Dermis blood vessel endothelial cell (primary cell): ENCODE measurements at places on chromosomes 4 and X.

GRCh38 chr4:151475035-151475714 is 66.2 kb downstream of the FHIP1A start:
- no peak for DNase-seq

DNA sequence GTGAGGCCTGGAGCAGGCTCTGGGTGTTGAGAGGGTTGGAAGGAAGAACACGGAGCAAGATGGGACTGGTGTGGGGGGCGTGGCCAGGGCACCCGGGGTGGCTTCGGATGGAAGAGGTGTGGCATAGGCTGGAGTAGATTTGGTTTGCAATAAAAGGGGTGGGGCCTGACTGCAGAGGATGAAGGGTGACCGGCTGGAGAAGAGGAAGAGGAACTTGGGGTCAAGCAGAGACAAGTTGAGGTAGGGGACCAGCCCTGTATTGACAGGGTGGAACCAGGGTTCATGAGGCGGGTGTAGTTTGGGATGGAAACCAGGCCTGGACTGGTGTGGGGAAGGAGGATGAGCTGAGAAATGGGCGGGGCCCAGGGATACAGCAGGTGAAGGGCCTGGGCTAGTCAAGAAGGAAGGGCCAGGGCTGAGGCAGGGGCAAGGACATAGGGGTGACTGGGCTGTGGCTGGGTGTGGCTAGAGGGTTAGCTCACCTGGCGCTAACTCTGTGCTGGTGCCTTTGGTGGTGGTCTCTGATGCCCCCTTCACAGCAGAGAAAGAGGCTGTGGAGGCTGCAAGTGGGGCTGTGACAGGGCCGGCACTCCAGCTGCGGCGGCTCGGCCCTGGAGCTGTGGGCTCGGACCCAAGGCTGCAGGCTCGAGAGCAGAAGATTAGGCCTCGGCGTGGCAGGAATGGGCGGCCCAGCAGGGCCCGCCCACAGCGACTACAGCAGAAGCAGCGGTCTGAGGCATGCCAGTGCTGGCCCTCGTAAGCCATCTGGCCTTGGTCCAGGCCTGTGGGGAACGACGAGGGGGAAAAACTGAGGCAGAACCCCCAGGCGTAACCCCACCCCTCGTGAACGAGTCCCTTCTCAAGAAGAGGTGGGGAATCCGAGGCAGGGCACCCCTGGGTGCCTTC is 5.0 kb downstream of the PLP2 start:
- no peak for DNase-seq

- DNase-seq = peak; percentile 78
These were observed 37.2 kb downstream of the LRP2BP start for GRCh38 chr4:185358514-185358913.

- DNase-seq = no peak
These were observed 23.3 kb downstream of the FRYL start for GRCh38 chr4:48756689-48757220.

DNA sequence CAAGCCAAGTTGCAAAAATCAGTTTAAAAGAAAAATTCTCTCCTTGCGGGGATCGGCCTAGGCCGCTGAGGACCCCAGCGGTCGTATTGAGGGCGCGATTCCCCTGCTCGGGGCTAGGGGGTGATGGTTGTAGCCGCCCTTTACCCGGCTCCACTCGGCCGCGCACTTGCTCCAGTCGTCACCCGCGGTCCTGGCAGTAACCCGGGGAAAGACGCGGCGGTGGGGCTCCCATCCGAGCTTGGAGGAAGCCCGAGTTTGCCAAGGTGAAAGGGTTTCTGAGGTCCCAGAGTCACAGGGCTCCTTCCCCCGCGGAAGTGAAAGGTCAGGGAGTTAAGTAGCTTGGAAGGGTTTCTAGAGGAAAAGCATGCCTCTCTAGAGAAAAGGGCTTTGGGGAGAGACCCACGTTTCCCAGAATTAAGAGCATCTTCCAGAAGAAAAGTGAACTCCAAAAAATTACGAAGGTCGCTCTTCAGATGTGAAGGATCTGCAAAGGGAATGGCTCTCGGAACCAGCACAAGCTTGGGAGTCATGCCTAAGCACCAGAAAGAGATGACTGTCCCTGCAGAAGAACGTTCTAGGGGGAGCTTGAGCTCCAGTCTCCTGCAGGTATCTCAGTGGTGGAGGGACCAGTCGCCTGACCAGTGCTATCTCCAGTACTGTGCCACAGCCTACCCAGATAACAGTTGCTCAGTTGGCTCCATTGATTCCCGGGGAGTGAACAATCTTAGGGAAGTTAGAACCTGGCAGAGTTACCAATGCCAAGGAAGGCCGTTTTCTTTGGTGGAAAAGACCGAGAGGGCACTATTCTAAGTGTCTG is 875 bp downstream of the LAP3 start:
- peak; percentile 49 for DNase-seq

GRCh38 chr4:111136438-111136837 is 513.6 kb upstream of the PITX2 start:
- no peak for DNase-seq

- DNase-seq = no peak
These were observed 150.0 kb downstream of the SPOCK3 start for GRCh38 chr4:167084321-167084720.

- no peak for DNase-seq
These were observed 30.9 kb upstream of the PPA2 start for GRCh38 chr4:105504744-105505143.

- DNase-seq = peak; percentile 100
These were observed 18.1 kb upstream of the CXCL2 start for GRCh38 chr4:74117024-74117534.

DNA sequence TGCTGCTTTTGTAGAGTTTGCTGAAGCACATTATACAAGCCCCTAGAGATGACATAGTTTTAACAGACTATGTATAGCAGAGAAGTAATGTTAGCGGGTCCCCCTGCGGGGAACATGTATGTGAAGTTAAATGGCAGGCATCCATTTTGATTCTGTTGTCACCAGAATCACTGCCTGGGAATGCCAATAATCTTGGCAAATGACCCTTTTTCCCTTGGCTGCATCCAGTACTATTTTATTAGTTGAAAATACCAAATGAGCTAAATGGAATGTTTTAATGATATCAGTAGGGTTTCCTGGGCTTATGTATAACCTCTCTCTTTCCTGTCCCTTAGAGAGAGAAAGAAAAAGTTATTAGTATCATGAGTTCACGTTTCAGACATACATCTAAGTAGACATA is 93.6 kb downstream of the LIMCH1 start:
- DNase-seq = no peak

DNA sequence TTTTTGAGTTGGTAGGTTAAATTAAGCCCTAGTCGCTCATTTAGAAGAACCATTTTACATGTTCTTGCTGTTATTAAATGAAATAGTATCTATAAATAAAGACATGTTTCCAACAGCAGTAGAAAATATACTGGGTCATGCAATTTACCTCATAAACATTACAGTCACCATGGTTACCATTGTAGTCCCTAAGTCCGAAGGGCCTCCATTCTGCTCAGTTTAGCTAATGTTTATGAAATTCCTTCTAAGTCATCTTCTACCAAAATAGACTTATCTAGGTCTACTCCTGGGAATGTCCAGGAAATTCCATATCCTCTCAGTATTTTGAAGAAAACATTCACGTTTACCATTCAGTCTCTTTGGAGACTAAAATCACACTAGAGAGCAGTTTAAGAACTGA is 292.5 kb upstream of the DCAF8L1 start:
- DNase-seq = peak; percentile 62

- DNase-seq = no peak
These were observed 10.0 kb upstream of the S100G start for GRCh38 chrX:16639966-16640365.

GRCh38 chr4:41339812-41340809 is 83.4 kb downstream of the UCHL1 start:
- DNase-seq = peak; percentile 76

- no peak for DNase-seq
These were observed 47.2 kb upstream of the ELOVL6 start for GRCh38 chr4:110245577-110245976.

DNA sequence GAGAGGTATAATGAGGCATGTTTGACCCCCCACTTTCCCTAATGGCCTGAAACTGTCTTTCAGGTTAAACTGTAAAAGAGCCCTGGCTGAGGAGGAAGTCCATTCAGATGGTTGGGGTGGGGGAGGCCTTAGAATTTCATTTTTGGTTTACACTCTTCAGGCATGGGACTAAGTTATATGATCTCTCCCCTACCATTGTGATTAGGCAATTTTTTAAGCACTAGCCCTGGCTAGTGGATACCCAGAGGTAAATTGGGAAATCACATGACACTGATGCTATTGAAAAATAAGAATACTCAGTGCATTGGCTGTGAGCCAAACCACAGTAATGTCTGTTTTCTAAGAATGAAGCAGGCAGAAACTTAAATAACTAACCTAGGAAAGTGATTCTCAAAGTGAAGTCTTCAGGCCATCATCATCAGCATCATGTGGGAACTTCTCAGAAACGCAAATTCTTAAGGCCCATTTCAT is 149.7 kb downstream of the RRAGB start:
- DNase-seq = peak; percentile 20

DNA sequence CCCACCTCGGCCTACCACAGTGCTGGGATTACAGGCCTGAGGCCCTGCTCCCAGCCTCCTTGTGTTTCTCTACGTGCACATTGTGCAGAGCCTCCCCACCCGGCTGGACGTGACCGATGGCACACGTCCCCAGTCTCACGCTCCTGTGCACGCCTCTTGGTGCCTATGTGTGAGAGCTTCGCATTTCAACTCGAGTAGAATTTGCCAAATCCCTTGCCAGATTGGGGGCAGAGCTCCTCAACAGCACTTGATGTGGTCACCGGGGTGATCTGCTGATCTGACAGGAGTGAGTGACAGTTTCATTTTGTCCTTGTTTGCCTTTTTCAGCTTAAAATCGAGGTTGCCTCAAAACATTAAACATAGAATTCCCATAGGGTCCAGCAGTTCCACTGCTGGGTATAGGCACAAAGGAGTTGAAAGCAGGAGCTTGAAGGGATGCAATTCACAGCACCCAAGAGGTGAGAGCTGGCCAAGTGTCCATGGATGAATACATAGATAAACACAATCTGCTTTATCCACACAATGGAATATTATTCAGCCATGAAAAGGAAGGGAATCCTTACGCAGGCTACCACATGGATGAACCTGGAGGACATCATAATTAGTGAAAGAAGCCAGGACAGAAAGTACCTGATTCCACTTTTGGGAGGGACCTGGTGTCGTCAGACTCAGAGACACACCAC is 17.6 kb downstream of the TMEM187 start:
- no peak for DNase-seq

DNA sequence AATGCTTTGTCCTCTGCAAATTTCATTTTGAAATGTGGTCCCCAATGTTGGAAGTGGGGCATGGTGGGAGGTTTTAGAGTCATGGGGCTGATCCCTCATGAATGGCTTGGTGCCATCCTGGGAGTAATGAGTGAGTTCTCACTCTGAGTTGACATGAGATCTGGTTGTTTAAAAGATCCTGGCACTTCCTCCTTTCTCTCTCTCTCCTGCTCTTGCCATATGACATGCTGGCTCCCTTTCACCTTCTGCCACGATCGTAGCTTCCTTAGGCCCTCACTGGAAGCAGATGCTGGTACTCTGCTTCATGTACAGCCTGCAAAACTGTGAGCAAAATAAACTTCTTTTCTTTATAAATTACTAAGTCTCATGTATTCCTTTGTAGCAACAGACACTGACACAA is 262.0 kb downstream of the IL15 start:
- DNase-seq = no peak

DNA sequence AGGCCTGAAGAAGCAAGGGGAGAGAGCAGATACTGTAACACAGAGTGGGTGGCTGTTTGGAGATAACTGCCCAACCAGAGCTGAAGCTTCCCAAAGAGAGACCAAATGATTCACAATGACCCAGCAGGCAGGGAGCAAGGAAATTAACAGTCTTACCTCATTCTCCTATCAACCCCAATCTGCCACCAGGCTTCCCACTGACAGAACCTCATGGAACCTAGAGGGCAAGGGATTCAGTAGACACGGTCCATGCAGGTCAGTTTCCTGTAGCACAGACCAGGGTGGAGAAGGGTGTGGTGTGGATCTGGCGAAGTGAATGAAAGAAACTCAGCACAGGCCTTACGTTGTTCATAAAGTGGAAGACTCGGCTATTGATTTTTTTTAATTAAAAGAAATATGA is 60.7 kb upstream of the ALB start:
- DNase-seq = no peak

- no peak for DNase-seq
These were observed 171.0 kb upstream of the PPP1R2C start for GRCh38 chrX:42948723-42949657.

DNA sequence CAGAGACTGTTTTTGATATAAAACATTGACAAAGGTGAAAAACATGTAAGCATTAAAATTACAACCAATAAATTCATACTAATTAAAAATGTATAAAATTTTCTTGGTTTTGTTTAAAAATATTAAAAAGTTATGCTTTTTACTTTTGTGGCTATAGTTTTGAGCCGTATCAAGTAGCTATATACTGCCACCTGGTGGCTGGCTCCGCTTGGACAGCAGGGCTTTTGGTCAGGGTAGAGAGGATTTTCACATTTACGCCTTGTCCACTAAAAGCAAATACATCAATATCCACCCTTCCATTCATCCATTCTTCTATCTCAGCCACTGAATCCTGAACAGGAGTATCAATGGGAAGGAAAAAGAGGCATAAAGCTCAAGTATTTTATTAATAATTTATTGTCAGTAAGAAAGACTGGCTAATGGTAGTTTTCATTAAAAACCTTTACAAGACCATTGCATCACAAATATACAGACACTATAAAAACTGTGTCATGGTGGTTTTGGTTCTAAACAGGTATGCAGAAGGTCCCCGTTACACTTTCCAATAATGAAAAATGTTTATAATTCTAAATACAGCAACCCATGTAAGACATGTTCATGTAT is 32.1 kb upstream of the MTNR1A start:
- peak; percentile 75 for DNase-seq

DNA sequence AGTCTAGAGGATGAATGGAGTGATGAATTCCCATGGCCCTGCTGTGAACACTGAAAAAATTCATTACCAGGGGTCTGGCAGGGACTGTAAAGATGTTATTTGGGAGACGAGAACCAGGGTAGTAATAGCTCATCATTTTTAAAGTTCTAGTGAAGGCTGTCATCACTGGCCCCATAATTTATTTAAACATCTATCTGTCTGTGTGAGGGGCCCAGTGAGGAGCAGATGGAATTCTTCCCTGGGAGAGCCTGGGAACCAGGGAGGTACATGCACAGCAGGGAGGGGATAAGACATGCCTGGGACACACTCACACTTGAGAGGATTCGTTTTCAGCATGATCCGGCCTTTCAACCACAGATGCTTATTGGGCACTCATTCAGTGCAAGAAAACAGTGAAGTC is 162.0 kb downstream of the PDGFRA start:
- no peak for DNase-seq

DNA sequence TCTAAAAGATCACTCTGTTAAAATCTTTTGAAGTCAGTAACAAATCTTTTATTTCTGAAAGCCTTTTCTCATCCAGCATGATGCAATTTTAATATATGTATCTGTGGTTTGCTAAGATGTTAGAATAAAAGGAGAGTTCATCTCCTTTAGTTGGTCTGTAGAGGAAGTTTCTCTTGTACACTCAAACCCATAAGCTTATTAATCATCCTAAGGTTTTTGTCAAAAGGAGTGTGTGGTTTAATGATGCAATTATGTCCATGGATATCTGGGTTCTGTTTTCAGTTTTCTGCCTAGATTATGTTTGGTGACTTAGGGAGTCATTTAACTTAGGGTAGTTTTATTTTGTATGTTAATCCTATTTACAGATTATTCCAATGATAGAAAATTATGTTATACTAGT is 52.1 kb upstream of the NDST4 start:
- no peak for DNase-seq
